Brain pericyte (primary cell): ENCODE measurements at places on chromosomes 1 and 21.

DNA sequence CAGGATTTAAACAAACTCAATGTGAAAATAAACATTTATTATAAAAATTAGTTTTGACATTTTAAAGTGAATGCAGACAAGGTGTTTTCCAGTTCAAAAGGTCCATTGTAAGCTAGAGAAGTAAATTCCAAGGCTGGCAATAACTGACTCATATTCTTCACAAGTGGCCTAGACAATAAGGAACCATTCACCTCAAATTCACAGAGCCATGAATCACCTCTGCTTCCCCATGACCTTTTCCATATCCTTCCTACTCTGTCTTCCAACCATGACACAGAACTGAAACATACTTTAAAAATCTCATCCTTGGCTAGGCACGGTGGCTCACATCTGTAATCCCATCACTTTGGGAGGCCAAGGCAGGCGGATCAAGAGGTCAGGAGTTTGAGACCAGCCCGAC lies 24.8 kb downstream of the F11R start:
- no peak for DNase-seq

DNA sequence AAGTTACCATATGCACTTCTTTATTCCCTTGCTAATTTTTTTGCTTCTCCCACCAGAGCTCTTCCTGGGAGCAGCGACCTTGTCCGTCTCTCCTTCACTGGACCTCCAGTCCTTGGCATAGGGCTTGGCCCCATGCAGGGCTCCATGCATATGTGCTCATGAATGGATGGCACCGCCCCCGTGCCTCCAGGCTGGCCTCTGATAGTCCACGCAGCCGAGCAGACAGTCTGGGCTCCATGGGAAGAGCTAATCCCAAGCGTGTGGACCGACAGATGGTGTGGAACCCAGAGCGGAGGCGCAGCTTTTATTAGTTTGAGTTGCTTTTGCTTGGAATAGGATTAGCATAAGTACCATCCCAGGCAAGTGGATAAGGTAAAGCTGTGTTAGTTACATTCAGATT lies 41.8 kb downstream of the CDCP2 start:
- DNase-seq: no peak

- no peak for DNase-seq
Observed at GRCh38 chr21:41965045-41965444, 11.2 kb upstream of the C2CD2 start.

DNA sequence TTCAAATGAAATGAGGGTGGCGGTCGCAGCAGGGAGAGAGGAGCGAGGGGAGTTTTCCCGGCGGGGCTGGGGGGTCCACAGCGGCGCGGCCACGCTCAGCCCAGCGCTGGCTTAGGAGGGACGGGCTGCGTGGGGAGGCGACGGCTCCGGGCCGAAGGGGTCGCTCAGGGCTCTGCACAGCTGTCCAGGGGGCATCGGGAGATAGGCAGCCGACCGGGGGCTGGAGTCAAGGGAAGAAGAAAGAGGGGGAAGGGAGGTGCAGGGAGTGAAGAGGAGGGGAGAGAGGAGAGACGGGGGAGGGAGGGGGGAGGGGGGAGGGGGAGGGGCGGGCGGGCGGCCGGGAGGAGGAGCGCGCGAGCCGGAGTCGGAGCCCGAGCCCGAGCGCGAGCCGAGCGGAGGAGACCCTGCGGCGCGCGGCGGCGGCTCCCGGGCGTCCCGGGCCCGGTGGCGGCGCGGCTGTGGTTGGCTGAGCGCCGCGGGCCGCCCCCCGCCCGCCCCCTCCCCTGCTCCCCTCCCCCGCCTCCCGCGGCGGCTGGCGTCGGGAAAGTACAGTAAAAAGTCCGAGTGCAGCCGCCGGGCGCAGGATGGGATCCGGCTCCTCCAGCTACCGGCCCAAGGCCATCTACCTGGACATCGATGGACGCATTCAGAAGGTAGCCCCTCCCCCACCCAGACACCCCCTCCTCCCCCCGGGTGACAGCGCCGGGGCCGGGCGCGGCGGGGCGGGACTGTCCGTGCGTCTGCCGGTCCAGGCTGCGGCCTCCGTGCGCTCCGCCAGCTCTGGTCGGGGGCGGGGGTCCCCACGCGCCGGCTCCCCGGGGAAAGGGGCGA lies at the start of gene PDE9A:
PDE9A (plus strand) TSS at position 391 of the 831 bp plus-strand sequence; CDS start at position 585, 194 bp downstream.
- DNase-seq: no peak

- DNase-seq: no peak
Observed at GRCh38 chr1:70239940-70240339, 18.8 kb downstream of the SRSF11 start.

DNA sequence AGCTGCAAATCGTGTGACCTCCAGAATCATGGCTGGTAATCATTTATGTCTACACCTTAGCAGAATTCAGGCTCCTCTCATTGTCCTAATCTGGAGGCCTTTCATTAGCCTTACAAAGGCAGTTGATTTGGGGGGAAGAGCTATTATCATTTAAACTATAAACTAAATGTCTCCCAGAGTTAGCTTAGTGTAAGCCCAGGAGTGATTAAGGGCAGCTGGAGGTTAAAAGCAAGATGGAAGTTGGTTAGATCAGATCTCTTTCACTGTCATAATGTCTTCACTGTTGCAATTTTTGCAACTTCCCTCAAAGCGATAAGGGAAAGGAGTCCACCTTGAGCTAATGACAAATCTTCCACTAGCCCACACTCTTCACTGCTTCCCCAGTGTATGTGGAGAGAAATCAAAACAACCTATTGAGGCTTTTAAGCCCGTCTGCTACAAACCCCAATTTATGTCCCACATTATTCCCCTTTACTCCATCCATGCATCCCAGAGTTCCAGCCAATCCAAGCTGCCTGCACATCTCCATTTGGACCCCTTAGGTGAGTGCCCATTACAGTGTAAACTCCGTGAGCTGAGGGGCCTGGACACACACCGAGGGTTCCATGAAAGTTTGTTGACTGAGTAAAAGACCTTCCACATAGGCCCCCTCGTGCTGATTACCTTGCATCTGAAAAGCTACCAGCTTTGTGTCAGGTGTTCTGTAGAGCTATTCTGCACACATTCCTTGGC lies 61.5 kb upstream of the KLHDC7A start:
- no peak for DNase-seq

- no peak for DNase-seq
Observed at GRCh38 chr1:102631691-102632090, 476.6 kb downstream of the COL11A1 start.

- no peak for DNase-seq
Observed at GRCh38 chr1:7962014-7962335, 464 bp downstream of the PARK7 start.

DNA sequence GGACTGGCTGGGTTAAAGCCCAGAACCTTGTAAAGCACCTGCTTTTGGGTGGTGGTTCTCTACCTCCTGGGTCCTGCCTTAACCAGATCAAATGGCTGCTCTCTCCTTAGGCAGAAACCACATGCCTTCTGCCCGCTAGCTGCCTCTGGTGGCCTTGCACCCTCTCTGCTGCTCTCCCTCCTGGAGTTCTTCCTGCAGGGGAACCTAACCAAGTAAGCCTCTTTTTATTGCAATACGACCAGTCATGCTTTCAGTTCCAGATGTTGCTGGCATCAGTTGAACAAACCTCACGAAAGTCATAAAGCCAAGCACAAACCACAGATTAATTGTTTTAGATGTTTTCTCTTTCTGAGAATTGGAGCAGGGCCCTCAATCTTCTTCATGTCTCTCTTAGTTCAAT lies 118.9 kb downstream of the GDAP2 start:
- DNase-seq: no peak

- no peak for DNase-seq
Observed at GRCh38 chr1:73674945-73675561, 522.9 kb downstream of the LRRIQ3 start.

DNA sequence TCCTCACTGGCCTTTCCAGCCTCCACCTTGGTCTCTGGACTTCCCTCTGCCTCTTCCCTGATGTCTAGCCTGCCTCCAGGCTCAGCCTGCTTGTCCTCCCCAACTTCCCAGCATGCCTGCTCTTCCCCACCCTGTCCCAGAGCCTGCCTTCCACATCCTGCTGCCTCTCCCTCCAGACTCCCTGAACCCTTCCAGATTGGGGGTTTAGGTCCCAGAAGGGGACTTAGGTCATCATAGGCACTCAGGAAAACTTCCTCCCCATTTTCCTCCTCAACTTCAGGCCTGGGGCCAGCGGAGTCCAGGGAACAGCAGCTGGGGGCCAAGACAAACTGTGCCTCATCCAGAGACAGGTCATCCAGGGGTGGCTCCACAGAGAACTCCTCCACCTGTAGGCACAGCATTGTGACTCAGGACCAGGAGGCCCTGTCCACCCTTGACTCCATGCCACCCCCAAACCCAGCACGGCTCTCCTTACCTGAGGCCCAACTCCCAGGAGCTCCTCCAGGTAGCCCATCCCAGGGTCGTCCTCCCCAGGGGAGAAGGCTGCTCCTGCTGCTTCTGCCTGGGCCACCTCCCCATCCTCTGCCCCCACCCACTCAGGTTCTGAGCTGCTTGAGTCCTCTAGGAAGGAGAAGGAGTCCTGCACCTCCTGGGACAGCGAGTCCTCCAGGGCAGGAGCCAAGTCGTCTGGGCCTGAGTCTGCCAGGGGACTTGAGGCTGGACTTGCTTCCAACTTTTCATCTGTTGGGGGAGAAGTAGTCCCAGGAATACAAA lies 3.4 kb upstream of the USF1 start:
- no peak for DNase-seq

GRCh38 chr1:102529446-102529845 lies 532.7 kb upstream of the OLFM3 start:
- no peak for DNase-seq

DNA sequence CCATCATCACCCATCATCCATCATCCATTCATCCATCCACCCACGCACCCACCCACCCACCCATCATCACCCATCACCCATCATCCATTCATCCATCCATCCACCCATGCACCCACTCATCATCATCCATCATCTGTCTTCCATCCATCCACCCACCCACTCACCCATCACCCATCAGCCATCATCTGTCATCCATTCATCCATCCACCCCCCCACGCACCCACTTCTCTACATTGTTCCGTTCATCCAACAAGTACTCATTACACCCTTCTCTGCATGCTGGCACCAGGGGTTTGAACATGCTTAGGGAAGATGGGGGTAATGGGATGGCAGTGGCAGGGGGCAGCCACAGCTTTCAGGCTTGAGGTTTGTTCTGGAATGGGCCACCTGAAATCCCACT lies 82.1 kb downstream of the ADARB1 start:
- DNase-seq: no peak

- no peak for DNase-seq
Observed at GRCh38 chr1:66890621-66891020, 34.0 kb downstream of the DNAI4 start.

DNA sequence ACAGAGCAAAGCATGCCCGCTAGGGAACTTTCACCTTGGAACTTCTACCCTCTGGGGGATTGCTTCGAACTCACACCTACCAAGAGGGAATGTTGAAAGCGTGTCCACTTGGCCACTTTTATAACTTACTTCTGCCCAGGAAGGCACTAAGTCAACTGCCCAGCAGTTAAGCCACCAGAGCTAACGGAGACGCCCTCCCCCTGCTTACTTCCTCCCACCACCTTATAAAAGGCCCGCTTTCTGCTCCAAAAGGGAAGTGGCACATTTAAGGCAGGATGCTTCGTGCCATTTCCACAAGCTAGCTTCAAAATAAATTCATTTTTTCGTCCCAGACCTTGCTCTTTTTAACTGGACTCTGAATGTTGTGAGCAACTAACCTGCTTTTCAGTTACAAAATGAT lies 3.2 kb upstream of the AK2 start:
- no peak for DNase-seq
